Endodermal cell (in vitro differentiated cells): ENCODE measurements at places on chromosomes 4 and X. TPM values are rescaled to one million over a fixed set of nuclear protein-coding genes. Genes with fewer than 3 reads are reported as not detected.

The TRIM60 gene
- total RNA-seq = not detected in 2 replicates

The RASSF6 gene
- total RNA-seq = 3.6 to 6.2 TPM (median 3.9 TPM) in 3 replicates

GRCh38 chr4:128663325-128663724, 146.2 kb upstream of the JADE1 start:
- DNase-seq = no peak

The CD38 gene
- 0.07 and 0.11 TPM in 2 replicates for total RNA-seq

- DNase-seq = peak; percentile 87
Observed at GRCh38 chrX:68846536-68846935, 17.7 kb downstream of the EFNB1 start.

The CYTL1 gene
- total RNA-seq = 3.1 and 3.7 TPM in 2 replicates

DNA sequence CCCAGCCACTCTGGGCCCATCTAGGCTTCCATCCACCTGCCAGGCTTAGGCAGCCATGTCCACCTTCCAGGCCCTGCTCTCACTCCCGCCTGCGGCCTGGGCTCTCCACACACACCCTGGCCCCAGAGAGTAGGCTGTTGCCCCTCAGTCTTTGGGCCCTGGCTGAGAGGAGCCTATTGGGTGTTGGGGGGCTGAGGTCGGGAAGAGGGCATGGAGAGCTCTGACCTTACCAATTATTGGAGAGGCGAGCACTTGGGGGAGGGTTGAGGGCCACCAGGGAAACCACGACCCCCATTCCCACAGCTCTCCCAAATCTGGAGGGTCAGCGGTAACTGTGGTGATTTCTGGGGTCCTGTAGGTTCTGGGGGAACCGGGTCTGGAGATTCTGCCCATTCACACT, 38.2 kb downstream of the HTRA3 start:
- DNase-seq = peak; percentile 22

- no peak for DNase-seq
Observed at GRCh38 chr4:183287309-183287659, 32.8 kb downstream of the CLDN22 start.

GRCh38 chrX:134484039-134484438, 24.1 kb downstream of the HPRT1 start:
- no peak for DNase-seq

The CTAG1B gene
- total RNA-seq = not detected in 2 replicates

DNA sequence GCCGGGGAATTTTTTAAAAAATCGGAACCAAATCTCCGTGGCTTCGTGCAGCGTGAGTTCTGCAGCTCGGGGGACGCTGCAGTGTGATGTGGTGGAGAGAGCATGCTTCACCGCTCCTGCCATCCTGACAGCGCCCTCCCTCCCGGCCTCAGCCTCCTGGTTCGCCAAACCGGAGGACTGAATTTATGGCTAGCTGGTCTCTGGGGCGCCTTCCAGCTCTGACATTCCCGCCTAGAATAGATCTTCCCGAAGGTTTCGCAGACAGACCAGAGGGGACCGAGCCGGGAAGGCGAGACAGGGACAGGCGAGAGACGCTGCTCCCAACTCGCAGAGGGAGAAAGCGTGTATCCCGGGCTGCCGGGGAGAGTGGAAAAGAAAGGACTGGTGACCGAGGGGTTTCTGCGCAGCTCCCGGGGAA, 25.9 kb downstream of the HOPX start:
- peak; percentile 83 for DNase-seq

DNA sequence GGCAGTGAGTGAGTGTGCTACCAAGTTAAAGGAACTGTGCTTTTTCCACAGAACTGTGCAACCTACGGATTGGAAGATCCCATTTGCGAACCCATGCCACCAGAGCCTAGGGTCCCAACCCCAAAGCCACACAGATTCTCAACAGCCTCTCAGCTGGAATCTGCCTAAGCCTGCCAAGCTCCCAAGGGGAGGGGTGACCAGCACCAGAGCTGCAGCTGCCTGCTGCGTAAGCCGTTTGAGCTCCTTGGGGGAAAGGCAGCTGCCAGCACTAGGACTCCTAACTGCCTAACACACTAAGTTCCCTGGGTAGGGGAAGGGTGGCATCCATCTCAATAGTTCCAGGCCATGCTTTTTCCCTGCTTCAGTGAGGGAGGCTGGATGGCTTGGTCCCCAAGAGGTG, 738.1 kb upstream of the PRKX start:
- no peak for DNase-seq

The NAA11 gene
- total RNA-seq = not detected in 2 replicates

The CFAP99 gene
- total RNA-seq = 0.61 TPM in 1 of 2 replicates, not detected in the other

DNA sequence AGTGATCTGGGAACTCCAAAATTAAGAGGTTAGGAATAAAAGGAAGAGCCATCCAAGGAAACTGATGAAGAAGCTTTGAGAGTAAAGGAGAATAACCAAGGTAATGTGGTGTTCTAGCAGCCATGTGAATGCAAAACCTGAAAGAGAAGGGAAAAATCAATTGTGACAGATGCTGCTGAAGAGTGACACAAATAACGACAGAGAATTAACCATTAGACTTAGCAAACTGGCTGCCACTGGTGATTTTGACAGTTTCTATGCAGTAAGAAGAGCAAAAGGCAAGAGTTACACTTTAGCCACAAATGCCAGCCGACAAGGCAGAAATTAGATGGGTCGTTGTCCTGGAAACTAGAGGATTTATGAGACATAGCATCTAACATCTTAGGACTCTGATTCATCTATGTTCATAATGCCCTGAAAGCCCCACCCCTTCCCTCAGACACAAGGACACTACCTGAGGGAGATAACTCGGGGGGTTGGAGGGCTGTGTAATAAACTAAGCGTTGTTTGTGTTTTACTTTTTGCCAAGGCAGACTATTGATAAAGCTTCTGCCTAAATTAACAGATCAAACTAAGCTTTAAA, 13.0 kb upstream of the TMEM144 start:
- no peak for DNase-seq

- DNase-seq = no peak
Observed at GRCh38 chrX:9955506-9955905, 11.7 kb upstream of the CLDN34 start.

GRCh38 chrX:120732879-120733278, 103.0 kb upstream of the C1GALT1C1 start:
- DNase-seq = no peak

GRCh38 chr4:138868562-138868961, 147.0 kb upstream of the NOCT start:
- DNase-seq = no peak

DNA sequence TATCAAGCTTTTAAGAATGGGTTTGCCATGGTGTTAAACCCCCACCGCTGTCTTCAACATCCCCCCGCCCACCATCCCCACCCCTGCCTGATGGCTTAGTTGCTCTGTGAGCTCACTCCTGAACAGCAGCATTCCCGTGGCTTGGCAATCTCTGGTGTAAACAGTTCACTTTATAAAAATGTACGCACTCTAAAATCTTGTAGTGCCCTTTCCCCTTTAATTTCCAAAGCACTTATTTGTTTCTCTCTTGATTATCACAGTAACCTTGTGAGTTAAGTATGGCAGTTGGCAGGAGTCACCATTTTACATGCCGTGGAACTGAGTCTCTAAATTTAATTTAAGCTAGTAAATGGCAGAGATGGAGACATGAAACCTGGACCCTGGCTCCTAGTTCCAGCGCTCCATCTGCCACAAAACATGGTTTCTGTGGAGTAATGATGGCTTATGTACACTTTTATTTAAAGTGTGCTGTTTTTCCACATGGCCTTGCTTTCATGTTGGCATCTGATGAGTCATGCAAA, 123.1 kb downstream of the AFF1 start:
- DNase-seq = no peak

- DNase-seq = no peak
Observed at GRCh38 chrX:55695227-55696018, 22.1 kb upstream of the RRAGB start.

GRCh38 chr4:1409079-1409478, 2.8 kb upstream of the NKX1-1 start:
- DNase-seq = no peak

DNA sequence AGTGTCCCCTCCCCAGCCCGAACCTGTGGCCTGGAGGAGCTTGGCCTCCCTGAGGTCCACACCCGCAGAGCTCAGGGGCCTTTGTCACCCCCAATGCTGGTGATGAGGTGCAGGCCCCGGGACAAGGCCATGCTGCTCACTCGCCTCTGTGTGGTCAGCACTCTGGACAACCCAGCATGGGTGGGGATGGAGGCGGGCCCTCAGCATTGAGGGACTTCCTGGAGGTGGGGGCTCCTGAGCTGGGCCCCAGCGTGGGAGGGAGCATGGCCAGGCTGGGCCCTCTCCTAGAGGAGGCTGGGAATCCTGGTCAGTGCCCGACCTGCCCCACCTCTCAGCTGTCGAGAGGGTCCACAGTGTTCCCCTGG, 30.6 kb downstream of the TACC3 start:
- no peak for DNase-seq

GRCh38 chrX:120761810-120762209, 113.9 kb downstream of the CT47B1 start:
- no peak for DNase-seq

- no peak for DNase-seq
Observed at GRCh38 chrX:34881671-34882070, 60.9 kb upstream of the FAM47B start.
